ENCODE measurements at places on chromosomes 12 and 14.

- H3K4me3 ChIP-seq: no peak overlapping the region
- no peak overlapping the region for H3K27ac ChIP-seq
- DNase-seq: no peak
- H3K27me3 ChIP-seq: no peaks in the 10 kb centered on the region
- H3K36me3 ChIP-seq: no peaks in the 10 kb centered on the region
- no peaks in the 10 kb centered on the region for H3K4me1 ChIP-seq
These were observed 41.4 kb downstream of the C14orf132 start for GRCh38 chr14:96080571-96080970.

GRCh38 chr12:81992461-81992860 lies 233.3 kb upstream of the PPFIA2 start:
- H3K36me3 ChIP-seq: no peaks in the 10 kb centered on the region
- H3K27me3 ChIP-seq: no peaks in the 10 kb centered on the region
- H3K4me1 ChIP-seq: no peaks in the 10 kb centered on the region
- DNase-seq: no peak

DNA sequence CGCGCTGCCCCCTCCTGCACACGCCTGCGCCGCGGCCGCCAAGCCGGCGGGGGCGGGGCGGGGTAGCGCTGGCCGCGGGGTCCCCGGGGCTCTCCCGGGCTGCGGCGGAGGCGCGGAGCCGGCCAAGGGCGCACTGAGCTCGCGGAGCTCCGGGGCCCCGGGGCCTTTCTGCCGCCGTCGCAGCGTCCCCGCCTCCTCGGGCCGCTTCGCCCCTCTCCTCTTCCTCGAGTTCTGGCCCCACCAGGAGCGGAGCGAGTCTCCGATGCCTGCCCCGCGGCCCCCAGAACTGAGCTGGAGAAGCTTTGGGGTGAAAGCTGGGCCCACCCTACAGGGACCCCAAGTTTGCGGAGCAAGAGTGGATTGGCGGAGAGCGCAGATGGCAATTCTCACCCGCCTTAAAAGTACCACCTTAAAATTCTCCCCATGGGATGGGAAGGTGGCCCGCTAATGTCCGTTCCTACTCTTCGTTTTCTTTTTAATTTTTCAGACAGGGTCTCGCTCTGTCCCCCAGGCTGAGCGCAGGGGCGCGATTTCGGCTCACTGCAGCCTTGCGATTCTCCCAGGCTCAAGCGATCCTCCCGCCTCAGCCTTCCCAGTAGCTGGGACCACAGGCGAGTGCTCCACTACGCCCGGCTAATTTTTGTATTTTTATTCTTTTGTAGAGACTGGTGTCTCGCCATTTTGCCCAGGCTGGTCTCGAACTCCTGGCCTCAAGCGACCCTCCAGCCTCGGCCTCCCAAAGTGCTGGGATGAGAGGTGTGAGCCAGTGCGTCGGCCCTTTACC lies 129.6 kb downstream of the NDUFA12 start:
- peaks cover 13% of the 10 kb centered on the region for H3K4me1 ChIP-seq
- H3K27ac ChIP-seq: no peak overlapping the region
- no peaks in the 10 kb centered on the region for H3K36me3 ChIP-seq
- H3K4me3 ChIP-seq: no peak overlapping the region

DNA sequence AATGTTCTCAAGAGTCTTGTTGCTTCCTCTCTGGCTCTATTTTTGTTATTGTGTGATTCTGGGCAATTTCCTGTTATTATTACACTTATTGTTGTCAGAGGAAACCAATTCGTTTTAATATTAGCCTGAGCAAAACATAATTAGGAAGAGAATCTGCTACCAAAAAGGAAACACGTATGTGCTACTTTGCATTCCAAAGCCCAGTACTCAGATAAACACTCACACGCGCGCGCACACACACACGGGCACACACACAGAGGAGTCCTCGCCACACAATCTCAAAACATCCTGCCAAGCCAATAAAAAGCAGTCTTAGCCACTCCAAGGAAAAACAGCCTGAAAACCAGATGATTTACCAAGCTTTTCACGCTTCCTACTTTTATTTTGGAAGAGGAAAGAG lies 400.7 kb downstream of the NUAK1 start:
- DNase-seq: no peak
- H3K4me1 ChIP-seq: no peaks in the 10 kb centered on the region
- H3K4me3 ChIP-seq: no peak overlapping the region
- H3K27ac ChIP-seq: no peak overlapping the region

GRCh38 chr12:52521175-52521567 lies 977 bp upstream of the KRT5 start:
- H3K36me3 ChIP-seq: no peaks in the 10 kb centered on the region
- H3K27me3 ChIP-seq: peaks cover 80% of the 10 kb centered on the region
- no peak overlapping the region for H3K4me3 ChIP-seq
- H3K27ac ChIP-seq: no peak overlapping the region
- no peak for DNase-seq

GRCh38 chr12:76692846-76693245 lies 71.1 kb upstream of the ZDHHC17 start:
- no peak overlapping the region for H3K27ac ChIP-seq
- H3K36me3 ChIP-seq: no peaks in the 10 kb centered on the region
- H3K4me1 ChIP-seq: no peaks in the 10 kb centered on the region
- H3K4me3 ChIP-seq: no peak overlapping the region

DNA sequence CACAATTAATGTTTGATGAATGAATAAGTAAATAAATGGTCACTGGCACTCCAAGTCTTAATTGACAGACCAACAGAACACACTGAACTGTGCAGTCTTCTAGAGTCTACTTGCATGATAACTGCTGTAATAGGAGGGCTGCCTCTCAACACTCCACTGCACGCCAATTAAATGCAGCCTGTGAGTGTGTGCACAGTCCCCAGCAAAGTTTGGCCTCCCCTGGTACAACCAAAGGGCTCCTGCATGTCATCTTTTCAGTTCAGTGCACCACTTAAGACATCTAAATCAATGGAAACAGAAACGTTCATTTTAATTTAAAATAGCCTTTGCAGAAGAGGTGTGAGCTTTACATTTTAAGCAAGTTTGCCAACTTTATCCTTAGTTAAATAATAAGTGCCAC lies 121.7 kb upstream of the USP15 start:
- no peaks in the 10 kb centered on the region for H3K27me3 ChIP-seq
- no peaks in the 10 kb centered on the region for H3K36me3 ChIP-seq
- no peak overlapping the region for H3K4me3 ChIP-seq

- H3K4me3 ChIP-seq: no peak overlapping the region
- no peaks in the 10 kb centered on the region for H3K4me1 ChIP-seq
- DNase-seq: no peak
These were observed 32.2 kb downstream of the RAB21 start for GRCh38 chr12:71786829-71787228.

GRCh38 chr12:63496654-63497053 lies 171.6 kb downstream of the DPY19L2 start:
- no peaks in the 10 kb centered on the region for H3K36me3 ChIP-seq
- no peak overlapping the region for H3K4me3 ChIP-seq
- no peaks in the 10 kb centered on the region for H3K4me1 ChIP-seq
- no peak for DNase-seq
- H3K27me3 ChIP-seq: no peaks in the 10 kb centered on the region

DNA sequence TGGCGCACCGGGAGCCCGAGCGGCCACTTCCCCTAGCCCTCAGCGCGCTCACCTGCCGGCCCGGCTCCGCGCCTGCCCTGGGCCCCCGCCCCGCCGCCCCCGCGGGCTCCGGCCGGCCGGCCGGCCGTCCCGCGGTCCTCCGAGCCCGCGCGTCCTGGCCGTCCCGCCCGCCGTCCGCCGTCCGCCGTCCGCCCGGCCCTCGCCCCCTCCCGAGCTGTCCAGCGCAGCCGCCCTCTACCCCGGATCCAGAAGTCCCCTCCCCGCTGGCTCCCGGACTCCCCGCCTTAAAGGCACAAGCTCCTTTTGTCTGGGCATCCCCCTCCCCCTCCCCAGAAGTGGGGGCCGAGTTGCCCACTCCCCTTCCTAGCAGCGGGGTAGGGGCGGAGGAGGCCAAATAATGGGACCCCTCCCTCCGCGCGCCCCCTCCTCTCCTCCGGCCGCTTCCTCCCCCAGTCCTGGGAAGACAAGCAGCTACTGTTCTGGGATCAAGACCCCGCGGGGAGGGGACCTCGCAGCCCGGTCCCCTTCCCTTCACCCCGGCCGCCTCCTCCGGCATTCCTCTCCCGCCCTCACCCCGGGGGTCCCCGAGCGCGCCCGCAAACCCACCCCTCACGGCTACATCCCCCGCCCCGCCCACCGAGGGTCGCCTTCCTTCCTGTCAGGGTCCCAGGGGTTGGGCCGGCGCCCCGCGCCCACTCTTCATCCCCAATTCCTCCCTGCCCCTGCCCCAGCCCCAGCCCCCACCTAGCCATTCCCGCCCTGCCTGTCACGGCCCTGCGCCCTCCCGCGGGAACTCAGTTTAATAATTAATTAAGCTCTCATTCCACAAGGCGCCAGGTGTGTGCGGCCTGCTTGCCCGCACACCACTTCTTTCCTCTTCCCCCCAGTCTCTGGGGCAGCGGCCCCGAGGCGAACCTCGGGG lies at the start of gene ADCY6:
Gene ADCY6, minus strand, starts transcription at position 236 of the 922 bp plus-strand sequence. CDS start 5,655 bp downstream, outside the sequence.
- H3K36me3 ChIP-seq: no peaks in the 10 kb centered on the region
- H3K27ac ChIP-seq: no peak within 1 kb of the TSS
- H3K4me1 ChIP-seq: no peaks in the 10 kb centered on the region
- peaks cover 11% of the 10 kb centered on the region for H3K27me3 ChIP-seq

- peaks cover 13% of the 10 kb centered on the region for H3K27me3 ChIP-seq
- H3K4me3 ChIP-seq: no peak overlapping the region
- H3K36me3 ChIP-seq: peaks cover 6% of the 10 kb centered on the region
- no peak for DNase-seq
These were observed 13.2 kb downstream of the KCNH3 start for GRCh38 chr12:49552014-49552413.

GRCh38 chr14:23577004-23577681 lies 1.4 kb downstream of the JPH4 start:
- DNase-seq: no peak
- no peaks in the 10 kb centered on the region for H3K36me3 ChIP-seq
- H3K4me1 ChIP-seq: peaks cover 7% of the 10 kb centered on the region
- no peaks in the 10 kb centered on the region for H3K27me3 ChIP-seq

DNA sequence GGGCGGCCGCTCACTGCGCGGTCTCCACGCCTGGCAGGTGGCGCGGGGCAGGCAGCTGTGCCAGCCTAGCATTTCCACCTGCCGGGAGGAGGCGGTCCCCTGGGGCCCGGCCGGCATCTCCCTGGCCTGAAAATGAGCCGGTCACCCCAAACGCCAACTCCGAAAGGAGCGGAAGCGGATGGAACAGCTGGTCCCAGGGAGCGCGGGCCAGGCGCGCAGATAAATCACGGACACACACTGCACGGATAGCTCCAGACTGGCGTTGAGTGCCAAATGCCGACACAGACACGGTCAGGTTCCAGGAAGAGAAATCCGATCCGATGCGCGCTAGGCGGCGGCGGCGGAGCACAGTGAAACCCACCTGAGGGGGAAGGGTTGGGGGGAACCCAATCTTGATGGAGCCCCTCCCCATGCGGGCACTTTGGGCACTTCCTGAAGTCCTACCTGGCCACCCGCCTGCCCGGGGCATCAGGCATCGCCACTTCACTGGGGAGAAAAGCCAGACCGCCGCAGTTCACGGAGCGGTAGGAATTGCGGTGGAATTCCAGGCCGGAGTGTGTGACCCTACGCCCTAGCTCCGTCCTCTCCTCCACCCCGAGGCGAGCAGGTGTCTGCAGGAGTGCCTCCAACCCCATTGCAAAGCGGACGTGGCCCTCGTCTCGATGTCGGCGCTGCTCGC lies 624 bp upstream of the PLEKHD1 start:
- H3K4me3 ChIP-seq: no peak overlapping the region
- no peak overlapping the region for H3K27ac ChIP-seq
- peaks cover 10% of the 10 kb centered on the region for H3K4me1 ChIP-seq
- DNase-seq: no peak
- H3K36me3 ChIP-seq: no peaks in the 10 kb centered on the region

GRCh38 chr12:76024942-76025600 lies 6.5 kb downstream of the PHLDA1 start:
- H3K4me3 ChIP-seq: no peak overlapping the region
- H3K27ac ChIP-seq: no peak overlapping the region
- peaks cover 1% of the 10 kb centered on the region for H3K4me1 ChIP-seq
- no peak for DNase-seq
- no peaks in the 10 kb centered on the region for H3K36me3 ChIP-seq

DNA sequence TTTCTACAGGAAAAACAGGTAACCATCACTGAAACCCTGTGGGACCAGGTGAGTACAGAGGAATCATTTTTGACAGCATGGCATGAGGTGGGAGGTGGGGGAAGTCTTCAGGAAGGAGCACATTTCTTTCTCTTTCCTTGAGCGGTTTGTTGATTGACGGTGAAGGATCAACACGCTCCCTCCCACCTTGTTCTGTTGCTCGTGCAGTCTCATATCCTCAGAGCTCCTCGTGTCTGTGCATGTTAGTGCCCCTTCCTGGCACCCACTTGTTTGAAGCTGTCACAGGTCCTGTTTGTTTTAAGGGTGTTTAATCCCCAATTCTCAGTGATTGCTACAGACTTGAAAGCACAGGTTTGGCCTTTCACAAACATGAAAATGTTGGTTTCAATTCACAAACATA lies 4.4 kb downstream of the C12orf54 start:
- H3K27ac ChIP-seq: no peak overlapping the region
- H3K36me3 ChIP-seq: no peaks in the 10 kb centered on the region
- H3K27me3 ChIP-seq: peaks cover 9% of the 10 kb centered on the region
- DNase-seq: no peak
- H3K4me3 ChIP-seq: no peak overlapping the region
- no peaks in the 10 kb centered on the region for H3K4me1 ChIP-seq

All from K562 (cell line).